Activated CD8-positive, alpha-beta memory T cell treated with anti-CD3 and anti-CD28 coated beads for 1 hour (primary cell): ENCODE measurements at places on chromosomes 2 and 18.

- DNase-seq, result no peak
Observed at GRCh38 chr2:221465776-221466175, 106.3 kb downstream of the EPHA4 start.

GRCh38 chr2:202815548-202816360 is 55.8 kb downstream of the ICA1L start:
- DNase-seq, result no peak

DNA sequence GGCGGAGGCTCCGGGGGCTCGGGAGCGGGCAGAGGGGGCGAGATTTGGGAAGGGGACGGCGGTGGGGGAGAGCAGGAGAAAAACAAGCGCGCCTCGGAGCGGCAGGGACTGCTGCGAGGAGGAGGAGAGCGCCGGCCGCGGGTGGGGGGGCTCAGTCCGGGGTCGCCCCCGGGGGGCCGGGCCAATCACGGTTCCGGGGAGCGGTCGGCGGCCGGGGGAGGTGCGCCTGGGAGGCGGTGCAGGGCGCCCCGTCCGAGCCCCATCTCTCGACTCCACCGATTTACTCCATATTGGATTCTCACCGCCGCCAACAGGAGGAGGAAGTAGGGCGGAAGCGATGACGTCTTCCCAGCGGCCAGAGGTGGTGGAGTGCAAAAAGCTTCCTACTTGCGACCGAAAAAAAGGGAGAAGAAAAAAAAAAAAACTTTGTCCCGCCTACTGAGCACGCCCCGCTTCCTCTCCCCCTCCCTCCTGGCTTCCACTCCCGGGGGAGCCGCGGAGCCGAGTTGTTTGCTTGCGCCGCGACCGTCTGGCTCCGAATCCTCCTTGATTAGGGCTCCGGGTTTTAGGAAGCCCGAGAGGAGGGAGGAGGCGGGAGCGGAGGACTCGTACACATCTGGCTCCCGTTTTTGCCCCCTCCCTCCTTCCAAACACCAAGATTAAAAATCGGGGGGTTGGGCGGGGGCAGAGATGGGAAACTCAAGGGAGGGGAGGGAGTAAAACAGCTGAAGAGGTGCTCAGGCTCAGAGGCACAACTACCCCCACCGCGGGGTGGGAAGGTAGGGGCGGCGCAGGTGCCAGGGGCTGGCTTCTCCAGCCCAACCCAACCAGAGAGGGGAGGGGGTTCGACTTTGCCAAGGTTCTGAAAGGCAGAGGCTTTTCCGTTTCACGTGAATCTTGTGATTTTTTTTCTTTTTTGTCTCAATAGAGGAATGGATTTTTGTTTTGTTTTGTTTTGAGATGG is at the start of gene SPRED2:
Gene SPRED2 (minus strand): TSS at position 373 of the 964 bp plus-strand sequence. CDS start 612 bp downstream, outside the sequence.
- DNase-seq, result no peak

GRCh38 chr2:33022989-33023727 is 76.4 kb downstream of the LTBP1 start:
- DNase-seq, result no peak

GRCh38 chr2:143401861-143402260 is 272.6 kb downstream of the ARHGAP15 start:
- no peak for DNase-seq

GRCh38 chr18:58128381-58129374 is 84.7 kb downstream of the NEDD4L start:
- DNase-seq, result no peak

GRCh38 chr2:84894131-84894586 is 11.3 kb upstream of the TMSB10 start:
- DNase-seq, result no peak

DNA sequence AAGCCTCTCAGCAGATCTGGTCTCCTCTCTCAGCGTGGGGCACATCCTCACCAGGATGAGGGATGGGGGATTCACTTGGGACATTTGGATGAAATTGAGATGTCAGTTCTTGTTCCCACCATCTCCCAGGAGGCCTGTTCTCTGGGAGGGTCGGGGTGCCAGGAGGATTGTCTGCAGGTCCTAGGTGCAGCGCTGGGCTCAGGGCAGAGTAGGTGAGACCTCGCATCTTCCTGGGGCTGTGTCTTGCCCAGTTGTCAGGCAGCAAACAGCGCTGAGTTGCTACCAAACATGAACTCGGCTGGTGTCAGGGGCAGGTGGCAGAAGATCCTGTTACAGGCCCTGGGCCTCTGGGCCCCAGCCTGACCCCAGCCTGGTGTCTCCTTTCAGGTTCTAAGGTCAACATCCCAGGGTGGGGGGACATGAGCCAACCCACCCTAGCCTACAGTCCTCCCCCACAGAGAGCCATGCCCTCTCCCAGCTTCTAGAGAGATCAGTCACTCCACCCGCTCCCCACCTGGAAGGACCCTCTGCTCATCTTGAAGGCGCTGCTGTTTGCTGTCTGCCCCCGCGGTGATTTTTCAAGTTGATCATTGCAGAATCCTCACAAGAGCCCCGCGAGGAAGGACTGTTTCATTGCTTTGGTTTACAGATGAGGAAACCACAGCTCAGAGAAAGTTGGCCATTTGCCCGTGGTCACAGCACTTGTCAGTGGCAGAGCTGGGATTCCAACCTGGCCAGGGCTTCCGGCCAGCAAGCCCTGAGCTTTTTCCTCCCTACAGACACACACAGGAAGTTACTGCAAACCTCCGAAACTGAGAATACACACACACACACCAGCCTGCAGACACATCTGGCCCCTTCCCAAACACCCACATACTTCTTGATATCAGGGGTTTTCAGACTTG is 83.9 kb downstream of the STPG4 start:
- no peak for DNase-seq

DNA sequence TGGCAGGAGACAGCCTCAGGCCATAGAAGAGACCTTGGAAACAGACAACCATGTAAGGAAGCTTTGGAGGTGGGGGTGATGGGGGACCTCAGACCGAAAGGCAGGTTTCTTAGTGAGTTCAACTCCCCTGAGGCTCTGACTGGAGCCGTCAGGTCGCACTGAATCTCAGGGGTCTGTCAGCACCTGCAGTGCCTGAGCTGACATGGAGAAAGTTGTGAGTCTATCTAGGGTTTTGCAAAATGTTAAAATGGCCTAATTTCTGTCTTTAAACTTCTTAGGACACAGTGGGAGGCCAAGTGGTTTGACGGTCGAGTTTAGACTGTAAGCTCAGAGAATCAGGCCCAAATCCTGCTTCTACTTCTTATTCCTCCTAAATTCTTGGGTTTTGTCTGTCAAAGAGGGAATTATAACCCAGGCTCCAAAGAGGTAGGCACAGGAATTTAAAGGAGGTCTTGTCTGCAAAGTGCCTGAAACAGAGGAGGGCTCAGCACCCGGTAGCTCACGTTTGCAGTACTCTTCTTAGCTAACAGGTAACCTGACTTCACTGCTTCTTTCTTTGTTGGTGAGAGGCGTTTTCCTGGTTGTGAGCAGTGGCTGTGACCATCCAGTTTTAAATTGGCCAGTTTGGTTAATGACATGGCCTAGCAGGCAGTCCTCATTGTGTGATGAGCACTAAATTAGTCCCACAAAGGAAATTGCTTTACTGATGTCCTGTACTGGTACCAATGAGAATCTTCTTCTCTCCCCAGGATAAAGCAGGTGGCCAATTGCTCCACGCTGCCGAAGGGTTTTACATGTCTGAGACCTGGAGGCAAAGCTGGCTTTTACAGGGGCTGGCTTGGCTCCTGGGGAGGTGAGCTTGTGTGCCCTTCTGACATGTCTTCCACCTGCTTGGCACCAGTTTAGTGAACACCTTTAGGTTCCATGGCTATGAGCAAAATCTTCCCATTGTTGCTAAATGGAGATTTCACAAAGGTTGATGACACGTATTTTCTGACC is 95.7 kb downstream of the MYCN start:
- DNase-seq, result no peak

DNA sequence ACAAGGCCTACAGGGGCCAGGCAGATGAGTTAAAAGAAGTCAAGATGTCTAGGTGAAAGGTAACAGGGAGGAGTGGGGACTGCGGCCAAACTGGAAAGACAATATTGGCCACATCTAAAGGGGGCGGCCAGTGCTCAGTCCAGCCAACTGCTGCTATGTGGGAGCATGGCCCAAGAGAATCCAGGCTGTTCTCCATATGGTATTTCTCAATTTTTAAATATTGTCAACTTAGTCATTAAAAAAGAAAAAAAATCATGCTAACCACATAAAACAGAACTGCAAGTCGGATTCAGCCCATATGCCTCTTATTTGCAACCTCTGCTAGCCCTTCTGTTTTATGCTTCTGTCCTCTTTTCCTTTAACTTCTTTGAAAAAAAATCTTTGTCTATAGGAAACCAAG is 14.8 kb downstream of the TRABD2A start:
- DNase-seq, result no peak

DNA sequence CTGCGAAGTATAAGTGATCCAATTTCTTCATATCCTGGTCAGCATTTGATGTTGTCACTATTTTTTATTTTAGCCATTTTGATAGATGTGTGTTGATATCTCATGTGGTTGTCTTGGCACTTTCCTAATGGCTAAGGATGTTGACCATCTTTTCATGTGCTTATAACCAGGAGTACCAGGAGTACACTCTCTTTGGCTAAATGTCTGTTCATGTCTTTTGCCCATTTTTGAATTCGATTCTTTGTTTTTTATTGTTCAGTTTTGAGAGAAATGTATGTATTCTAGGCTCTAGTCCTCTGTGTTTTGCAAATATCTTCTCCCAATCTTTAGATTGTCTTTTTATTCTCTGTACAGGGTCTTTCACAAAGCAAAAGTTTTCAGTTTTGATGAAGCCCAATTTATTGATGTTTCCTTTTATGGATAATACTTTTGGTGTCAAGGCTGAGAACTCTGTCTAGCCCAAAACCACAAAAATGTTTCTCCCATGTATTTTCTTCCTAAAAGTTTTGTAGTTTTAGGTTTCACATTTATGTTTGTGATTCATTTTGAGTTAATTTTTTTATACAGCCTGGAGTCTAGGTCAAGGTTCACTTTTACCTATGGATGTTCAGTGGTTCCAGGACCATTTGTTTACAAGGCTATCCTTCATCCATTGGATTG is 65.4 kb downstream of the SDC1 start:
- DNase-seq, result no peak

- DNase-seq, result no peak
Observed at GRCh38 chr2:173204316-173204715, 128.7 kb downstream of the MAP3K20 start.

DNA sequence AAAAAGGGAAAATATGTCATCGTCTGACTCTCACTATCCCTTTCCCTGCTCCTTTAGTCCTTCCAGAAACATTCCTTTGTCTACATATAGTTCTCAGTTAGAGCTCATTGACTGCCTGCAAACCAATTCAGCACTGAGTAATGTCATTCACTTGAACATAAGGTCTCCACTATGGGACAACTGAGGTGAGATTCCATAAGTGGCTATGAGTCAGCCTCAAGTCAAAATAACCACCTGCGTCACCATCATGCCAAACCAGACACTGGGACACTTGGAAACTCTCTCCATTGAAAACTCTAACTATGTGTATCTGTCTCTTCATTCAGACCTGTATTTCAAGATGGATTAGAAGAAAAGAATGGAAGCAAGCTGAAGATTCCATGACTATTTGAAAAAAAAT is 878.0 kb upstream of the PIK3C3 start:
- DNase-seq, result no peak

DNA sequence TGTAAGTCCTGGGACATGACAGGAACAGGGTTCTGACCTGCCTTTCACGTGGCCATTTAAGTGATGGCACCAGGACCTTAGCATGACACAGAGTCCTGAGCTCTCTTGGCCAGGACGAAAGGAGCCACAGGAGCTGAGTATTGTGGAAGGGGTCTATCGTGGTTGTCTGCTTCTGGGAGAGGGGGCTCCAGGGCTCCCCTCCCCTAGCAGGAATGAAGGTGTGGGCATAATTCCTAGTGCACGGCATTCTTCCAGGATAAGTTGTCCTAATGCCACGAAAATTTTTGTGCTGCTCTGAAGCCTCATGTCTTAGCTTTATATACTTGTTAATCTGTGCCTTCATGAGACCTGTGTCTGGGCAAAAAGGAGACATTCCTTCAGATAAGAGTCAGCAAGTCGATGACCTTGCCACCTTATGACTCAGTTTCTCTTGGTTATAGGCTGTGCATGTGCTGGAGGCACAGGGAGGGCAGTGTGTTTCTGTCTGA is 17.1 kb downstream of the GATA6 start:
- DNase-seq, result no peak

GRCh38 chr2:230899786-230900185 is 25.3 kb downstream of the GPR55 start:
- DNase-seq, result no peak

DNA sequence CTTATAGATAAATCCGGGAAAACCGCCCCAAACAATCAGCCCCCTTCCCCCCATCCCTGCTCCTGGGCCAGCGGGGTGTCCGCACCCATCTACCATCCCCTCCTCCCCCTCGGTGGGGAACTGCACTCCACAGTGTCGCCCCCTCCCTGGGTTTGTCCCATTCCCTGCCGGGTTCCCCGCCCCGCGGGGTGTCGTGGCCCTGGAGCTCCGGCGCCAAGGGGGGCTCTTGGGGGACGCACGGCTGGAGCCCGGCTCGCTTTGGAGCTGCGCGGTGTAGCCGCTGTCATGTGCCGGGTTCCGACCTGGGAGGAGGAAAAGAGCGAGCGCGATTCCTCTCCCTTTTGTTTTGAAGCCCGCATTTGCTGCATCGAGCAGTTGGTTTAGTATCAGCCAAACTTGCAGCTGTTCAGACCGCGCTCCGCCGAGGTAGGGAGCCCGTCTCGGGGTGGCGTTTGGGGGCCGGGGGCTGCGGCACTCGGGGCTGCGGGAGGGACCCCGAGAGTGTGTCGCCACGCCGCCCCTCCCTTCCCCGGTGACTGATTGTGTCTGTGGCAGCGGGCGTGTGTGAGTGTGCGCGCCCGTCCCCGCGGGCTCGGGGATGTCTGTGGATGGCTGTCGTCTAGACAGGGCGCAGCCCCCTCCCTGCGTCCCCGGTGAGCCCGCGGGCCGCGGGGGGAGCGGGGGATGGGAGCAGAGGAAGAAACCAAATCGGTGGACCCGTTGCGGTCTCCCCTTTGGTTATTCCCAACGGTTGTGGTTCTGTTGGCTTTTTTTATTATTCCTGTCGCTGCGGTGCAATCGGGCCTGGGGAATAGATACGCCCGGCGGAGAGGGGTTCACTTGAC is 797 bp downstream of the CTIF start:
- DNase-seq, result no peak

- DNase-seq, result no peak
Observed at GRCh38 chr2:22355816-22356433, 1029.1 kb upstream of the KLHL29 start.

GRCh38 chr2:66541646-66542045 is 106.7 kb downstream of the MEIS1 start:
- DNase-seq, result no peak

DNA sequence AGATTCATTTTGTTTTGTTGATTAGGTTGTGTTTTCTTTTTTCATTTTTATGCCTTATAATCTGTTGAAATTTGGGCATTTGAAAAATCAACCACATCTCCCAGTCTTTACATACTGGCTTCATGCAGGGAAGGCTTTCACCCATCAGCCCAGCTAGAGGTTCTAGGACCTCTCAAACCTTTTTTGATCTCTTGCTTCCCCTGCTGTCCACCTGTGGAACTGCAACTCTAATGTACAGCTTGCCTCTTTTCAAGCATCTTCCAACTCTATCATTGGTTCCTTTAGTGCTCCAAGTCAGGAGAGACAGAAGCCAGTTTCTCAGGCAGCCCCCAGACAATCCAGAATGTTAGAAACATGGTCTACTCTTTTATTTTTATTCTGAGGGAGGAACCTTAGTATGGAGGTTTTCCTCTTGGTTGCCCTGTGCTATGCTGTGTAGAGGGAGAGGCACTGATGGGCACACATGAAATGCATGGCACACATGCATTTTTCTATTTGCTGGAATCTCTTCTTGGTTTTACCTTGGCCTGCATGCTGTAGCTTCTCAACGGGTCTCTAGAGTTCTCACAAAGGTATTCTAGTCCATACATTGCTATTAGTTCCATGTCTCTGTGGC is 107.2 kb upstream of the L3MBTL4 start:
- DNase-seq, result no peak

- no peak for DNase-seq
Observed at GRCh38 chr18:48019557-48020325, 89.3 kb upstream of the SMAD2 start.
